Neuronal stem cell (in vitro differentiated cells): ENCODE measurements at places on chromosomes 5 and 9.
A peak's percentile ranks its signal among the peaks of the same experiment; 100 is the strongest.

- DNase-seq, result no peak
Measured at GRCh38 chr5:110506378-110506777, 220.1 kb downstream of the TMEM232 start.

- DNase-seq, result no peak
Measured at GRCh38 chr5:134101686-134102439, 12.6 kb upstream of the TCF7 start.

DNA sequence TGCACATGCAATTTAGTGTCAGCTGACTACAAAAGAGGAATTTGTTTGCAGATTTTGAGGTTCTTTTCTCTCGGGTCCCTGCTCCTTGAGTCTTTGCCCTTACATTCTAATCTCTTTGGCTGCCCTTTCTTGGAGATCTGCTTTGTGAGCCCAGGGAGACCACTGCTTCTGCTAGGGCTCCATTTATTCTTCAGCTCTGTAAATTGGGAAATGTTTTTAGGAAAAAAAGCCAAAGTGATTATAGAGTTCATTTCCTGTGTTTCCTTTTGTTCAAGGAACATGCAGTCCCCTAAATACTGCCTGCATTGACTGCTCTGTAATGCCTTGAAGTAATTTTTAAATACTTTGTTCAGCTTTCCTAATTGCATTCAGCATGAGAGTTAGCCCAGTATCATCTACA, 197.4 kb downstream of the CSNK1G3 start:
- DNase-seq, result no peak

- peak; percentile 9 for DNase-seq
Measured at GRCh38 chr5:155316070-155316714, 302.6 kb downstream of the KIF4B start.

GRCh38 chr5:73355108-73355507, 93.5 kb downstream of the FOXD1 start:
- no peak for DNase-seq

DNA sequence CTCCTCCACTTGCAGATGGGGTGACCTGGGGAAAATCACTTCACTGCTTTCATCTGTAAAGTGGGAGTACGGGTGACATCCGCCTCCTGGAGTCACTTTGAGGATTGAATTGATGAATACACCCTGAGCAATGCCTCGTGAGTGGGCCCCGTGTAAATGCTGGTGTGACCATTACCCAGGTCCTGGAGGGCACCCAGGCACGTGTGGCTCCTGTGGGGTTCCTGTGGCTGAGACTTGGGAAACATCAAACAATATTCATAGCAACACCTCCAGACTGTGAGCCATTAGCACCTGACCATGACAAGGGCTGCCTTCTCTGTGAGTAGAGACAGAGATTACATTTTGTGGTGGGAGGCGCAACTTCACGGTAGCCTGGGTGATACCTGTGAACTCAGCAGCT, 11.4 kb downstream of the MRPL36 start:
- DNase-seq, result no peak

DNA sequence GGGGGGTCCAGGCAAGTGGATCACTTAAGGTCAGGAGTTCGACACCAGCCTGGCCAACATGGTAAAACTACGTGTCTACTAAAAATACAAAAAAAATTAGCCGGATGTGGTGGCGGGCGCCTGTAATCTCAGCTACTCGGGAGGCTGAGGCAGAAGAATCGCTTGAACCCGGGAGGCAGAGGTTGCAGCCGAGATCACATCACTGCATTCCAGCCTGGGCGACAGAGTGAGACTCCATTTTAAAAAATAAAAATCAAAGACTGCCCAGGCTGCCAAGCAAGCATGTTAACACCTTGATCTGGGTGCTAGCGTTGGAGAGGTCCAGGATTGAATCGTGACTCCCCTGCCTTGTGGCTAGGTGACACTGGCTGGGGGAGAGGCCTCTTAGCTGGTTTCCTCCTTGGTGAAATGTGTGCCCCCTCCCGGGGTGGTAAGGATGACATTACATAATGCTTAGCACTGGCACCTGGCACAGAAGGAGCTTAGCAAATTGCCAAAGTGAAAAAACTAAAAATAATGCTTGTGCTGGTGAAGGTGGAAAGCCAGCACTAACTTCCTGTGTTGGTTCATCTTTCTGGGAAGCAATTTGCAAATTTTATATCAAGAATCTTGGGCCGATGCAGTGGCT, 2.2 kb upstream of the CIZ1 start:
- no peak for DNase-seq

- no peak for DNase-seq
Measured at GRCh38 chr5:33032271-33033070, 321.4 kb downstream of the NPR3 start.

DNA sequence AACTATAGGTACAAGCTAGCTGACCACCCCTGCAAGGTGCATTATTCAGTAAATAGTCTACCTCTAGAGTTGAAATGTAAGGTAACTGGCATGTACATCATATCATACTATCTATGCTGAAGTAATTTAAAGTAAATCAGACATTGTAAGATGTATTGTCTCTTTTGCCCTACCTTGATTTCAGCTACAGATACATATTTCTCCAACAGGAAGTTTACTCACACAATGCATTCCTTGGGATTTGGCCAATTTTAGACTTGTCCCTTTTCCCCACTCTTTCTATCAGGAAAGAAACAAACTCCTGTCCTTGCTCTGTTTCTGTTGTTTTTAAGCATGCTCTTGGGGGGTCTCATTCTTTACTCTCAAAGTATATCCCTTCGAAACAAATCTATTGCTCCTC, 58.5 kb upstream of the TSLP start:
- DNase-seq, result no peak

DNA sequence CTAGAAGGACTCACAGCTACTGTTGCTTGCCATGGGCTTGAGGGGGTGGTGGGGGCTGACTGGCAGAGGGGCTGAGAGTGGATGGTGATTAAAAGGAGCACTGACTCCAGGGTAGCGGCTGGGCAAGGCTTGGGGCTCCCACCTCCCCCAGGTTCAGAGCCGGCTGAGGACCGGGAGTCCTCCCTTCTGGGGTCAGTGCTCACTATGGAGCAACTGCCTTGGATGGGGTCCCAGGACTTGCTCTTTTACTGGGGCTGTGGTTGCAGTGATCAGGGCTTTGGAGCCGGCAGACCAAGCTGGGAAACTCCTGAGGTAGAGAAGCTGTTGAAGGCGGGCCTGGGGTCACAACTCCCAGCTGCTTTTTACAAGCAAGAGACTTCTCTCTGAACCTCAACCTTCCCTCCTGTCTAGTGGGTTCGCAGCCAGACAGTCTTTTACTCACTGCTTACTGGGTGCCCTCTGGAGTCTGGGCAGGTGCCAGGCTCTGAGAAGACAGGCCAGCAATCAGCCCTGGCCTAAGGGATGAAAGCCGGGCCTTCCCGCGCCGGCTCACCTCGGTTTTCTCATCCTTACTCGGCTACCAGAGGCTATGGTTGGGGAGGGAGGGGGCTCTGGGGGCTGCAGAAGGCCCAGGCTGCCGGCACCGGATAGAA, 795 bp upstream of the ASS1 start:
- DNase-seq, result no peak

DNA sequence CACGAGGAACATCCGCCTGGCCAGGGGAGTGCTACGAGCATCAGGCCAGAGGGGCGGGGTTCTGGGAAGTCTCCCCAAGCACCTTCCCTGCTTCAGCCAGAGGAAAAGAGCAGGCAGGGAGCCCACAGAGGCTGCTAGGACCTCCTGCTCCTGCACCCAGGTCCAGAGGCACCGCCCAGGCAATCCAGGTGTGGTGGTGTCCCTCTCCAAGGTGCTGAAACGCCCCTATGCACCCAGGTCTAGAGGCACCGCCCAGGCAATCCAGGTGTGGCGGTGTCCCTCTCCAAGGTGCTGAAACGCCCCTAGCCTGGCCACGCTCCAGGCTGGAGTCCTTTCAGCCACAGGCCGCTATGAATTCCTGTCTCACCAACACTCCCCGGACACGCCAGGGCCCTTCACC, 10.7 kb upstream of the UBAC1 start:
- peak; percentile 82 for DNase-seq

DNA sequence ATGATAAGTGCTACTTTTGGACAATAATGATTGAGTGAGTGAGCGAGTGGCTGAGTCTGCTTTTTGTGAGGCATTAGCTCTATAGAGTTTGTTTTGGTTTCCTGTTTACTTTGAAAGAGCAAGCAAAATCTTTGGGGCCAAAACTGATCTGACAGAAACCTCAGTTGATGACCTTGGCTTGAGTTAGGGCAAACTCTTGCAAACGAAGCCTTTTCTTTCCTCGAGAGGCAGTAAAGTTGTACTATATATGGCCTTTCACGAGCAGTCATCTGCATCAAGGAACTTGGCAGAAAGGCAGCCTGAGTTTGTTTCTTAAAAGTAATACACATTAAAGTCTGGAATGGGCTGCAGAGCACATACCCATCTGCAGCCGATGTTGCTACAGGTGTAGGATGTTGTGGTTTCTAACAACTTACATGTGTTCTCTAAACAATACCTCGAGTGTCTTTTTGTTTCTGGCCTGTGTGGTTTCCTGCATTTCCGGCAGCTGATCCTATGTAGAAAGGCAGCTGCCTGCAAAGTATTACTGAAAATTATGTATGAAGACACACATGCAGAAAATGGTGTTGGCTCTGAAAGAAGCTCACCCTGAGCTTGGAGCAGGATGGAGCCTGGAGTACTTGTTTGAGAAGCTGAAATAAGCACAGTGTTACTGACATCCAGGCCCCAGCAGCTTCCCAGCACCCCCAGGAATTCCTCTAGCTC, 60.8 kb downstream of the FOXD1 start:
- DNase-seq, result no peak

- no peak for DNase-seq
Measured at GRCh38 chr9:124654431-124654830, 116.7 kb downstream of the NR6A1 start.

DNA sequence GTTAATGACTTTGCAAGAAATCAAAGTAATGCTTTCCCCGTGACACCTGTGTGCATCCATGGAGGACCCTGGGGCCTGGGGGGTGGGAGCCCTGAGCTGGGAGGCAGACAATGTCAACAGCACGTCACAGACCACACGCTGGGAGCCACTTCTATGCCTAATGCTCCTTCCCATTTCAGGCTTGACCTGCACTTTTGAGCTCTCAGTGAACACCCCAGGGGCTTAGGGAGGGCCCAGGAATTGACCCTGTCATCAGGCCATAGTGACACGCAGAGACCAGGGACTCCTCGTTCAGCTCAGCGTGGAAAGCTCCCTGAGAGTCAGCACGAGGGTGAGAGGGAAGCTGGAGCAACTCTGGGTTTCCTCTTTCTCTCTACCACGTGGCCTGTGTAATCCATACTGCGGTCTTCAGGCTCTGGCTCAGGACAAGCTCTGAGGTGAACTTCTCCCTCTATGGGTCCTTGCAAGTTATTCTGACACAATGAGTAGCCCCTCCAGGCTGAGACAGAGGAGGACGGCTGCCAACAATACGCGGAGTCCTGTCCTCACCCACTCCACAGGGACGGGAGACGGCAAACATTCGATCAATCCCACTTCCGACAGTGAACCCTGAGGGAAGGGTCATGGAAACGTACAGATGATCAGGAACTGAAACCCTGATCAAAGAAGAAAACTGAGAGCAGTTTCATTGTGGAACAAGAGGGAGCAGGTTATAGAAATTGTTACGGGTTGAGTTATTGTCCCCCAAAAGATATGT, 130.8 kb upstream of the IRX4 start:
- DNase-seq, result no peak

- no peak for DNase-seq
Measured at GRCh38 chr9:130236436-130236985, 29.0 kb upstream of the HMCN2 start.

DNA sequence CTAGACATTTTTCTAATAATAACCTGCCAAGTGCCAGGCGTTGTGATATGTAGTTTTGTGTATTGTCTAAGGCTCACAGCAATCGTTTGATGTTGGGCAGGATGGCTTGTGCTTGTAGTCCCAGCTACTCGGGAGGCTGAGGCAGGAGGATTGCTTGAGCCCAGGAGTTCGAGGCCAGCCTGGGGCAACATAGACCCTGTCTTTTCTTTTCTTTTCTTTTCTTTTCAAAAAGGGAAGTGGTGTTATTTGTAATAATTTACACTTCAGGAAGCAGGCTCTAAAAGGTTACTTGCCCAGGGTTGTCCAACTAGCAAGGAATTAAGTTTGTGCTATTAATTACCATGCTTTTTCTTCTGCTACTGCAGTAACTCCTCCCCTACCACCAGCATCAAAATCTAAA, 3.2 kb downstream of the ZNF131 start:
- DNase-seq, result no peak

- no peak for DNase-seq
Measured at GRCh38 chr5:36481454-36482120, 124.8 kb upstream of the SLC1A3 start.

GRCh38 chr5:7876867-7877266, 7.9 kb downstream of the MTRR start:
- DNase-seq, result no peak

DNA sequence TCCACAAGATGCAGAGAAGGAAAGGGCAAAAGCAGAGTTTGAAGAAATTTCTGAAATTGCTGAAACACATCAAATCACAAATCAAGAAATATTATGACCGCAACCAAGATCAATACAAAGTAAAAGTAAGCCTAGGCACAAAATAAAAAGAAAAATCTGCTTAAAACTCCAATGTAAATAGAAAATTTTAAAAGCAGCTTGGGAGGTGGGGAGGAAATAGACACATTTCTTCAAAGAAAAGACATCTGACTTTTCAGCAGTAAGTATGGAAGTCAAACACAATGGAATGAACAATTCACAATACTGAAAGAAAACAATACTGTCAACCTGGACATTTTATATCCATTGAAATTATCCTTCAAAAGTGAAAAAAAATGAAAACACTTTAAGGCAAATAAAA, 55.1 kb downstream of the HTR4 start:
- DNase-seq, result no peak

GRCh38 chr9:125906893-125907292, 159.7 kb downstream of the PBX3 start:
- DNase-seq, result no peak

GRCh38 chr5:168292786-168293696, 1.6 kb downstream of the WWC1 start:
- no peak for DNase-seq

- peak; percentile 9 for DNase-seq
Measured at GRCh38 chr5:146409054-146409671, 38.0 kb upstream of the TCERG1 start.

DNA sequence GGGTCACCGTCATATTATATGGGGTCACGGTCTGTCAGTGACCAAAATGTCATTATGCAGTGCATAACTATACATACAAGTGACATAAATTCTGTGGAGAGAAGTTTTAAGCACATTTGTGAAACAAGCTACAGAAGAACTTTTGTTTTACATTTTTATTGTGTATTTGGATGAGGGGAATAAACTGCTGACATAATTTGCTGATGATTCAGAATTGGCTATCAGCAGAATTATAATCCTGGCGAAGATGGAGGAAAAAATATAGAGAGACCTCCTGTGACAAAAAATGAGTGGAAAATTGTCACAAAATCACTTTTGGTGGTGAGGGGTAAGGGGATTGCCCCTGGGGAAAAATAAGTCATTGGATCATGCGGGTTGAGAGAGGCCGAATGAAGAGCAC, 116.3 kb upstream of the ANKRD55 start:
- DNase-seq, result no peak

DNA sequence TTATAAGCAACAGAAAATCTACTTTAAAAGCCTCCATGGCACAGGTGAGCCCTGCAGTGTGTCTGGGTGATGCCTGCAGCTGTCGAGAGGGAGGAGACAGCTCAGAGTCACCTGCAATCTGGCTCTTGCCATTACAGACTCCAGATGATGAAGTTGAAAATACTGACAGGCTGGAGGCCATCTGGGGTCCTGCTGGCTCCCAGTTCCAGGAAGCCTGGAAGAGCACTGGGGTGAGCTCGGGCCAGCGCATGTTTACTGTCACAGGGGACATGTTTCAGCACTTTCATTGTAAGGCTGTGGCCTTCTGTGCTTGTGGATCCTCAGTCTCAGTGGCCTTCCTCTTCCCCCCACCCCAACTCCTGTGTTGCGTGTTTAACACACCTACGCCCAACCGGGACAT, 28.4 kb downstream of the CEL start:
- DNase-seq, result no peak
